Activated T-cell treated with anti-CD3 and anti-CD28 coated beads, Interleukin-2, amount 50 U/mL, for 72 hours (primary cell): ENCODE measurements at places on chromosomes 5 and 9.

GRCh38 chr5:92518318-92518904, 1062.6 kb downstream of the NR2F1-AS1 start:
- DNase-seq = no peak

DNA sequence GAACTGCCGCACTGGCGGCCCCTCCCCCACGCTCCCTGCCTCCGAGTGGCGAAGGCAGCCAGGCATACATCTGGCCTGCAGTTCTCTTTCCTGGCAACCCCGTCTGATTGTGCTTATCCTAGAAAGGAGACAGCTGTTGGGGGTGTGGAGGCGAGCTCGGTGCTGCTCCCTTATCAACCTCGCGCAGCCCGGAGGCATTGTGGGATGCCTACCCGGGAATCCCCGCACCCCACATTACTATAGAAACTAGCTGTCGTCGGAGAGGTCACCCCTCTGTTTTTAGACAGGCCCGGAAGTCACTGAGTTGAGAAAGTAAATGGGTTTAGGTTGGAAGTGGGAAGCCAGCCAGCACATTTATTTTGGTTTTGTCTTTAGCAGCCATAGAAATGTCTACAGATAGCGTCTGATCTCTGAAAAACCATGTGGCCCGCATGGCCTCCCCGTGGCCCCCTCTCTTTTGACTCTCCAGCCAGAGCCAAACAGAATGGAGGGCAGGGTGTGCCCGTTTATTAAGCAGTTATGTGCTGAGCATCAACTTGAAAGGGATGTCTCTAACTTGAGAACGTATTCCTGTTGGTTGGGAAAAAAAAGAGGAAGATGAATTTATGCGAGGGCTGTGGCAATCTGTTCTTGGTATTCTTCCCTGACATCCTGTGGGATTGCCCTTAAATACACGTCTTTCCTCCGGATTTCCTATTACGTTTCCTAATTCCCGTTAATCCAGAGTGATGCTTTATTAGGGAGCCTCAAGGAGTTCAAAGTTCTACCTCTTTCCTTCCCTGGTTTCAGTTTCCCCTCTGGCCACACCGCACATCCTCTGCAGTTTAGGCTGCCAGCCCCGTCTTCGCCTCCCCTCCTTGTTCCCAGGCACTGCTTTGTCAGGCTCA, 3.9 kb downstream of the STC2 start:
- peak; percentile 10 for DNase-seq

DNA sequence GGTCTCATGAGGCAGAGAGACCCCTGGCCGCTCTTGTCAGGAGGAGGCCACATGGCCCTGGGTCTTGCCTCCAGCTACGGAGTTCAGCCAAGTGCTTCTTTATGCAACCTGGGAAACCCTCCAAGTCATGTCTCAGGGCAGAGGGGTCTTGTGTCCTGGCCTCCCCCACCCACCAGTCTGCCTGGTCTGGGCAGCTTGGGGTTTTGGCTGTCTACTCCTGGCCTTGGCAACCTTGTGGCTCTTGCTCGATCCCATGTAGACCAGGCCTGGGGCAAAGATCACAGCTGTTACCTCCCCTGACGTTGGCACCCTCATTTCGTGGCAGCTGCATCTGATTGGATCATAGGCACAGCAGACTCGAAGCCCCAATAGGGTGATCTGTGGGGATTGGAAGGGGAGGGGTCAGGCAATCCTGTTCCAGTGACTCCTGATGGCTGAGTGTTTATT, 28.4 kb downstream of the JADE2 start:
- no peak for DNase-seq

- DNase-seq = no peak
Measured at GRCh38 chr5:60649288-60649917, 50.6 kb downstream of the DEPDC1B start.

GRCh38 chr5:54159893-54160195, 150.5 kb downstream of the ARL15 start:
- no peak for DNase-seq

DNA sequence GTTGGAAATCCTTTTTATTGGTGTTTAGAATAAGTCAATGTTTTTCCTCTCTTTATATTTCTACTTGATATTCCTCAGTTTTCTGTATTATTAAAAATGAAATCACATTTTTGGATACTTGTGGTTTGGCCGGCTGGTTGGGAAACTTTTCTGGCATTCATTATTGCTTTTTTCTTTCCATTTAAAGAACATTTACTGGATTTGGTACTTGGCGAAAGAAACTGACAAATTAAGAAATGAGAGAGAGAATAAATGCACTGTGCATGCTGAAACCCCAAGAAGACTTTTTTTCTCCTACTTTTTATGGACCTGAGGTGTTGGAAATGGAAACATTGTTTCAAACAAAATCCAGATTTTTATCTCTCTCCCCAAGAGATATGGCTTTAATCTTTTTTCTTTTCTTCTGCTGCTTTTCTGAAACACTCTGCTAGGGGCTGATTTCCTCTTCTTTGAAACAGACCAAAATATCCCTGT, 128.4 kb downstream of the SNX18 start:
- no peak for DNase-seq

- no peak for DNase-seq
Measured at GRCh38 chr9:96100385-96101300, 201.3 kb downstream of the HSD17B3 start.

DNA sequence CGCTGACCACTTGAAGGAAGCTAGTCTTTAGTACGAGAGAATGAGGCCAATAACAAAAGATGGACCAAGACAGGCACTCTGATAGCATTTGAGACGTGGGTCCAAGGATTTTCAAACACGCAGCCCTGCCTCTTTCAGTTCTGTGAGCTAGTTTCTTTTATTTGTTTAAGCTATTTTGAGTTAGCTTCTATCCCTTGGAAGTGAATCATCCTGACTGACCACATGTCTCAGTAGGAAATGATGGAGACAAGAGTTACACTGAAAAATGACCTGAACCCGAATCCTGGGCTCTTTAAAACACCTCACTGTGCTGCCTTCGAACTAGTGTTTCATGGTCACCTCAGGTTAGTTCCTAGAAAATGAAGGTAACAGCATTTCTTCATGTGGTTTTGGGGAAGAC, 9.9 kb downstream of the TEK start:
- DNase-seq = no peak

GRCh38 chr9:84996029-84996428, 326.5 kb downstream of the NTRK2 start:
- DNase-seq = no peak

DNA sequence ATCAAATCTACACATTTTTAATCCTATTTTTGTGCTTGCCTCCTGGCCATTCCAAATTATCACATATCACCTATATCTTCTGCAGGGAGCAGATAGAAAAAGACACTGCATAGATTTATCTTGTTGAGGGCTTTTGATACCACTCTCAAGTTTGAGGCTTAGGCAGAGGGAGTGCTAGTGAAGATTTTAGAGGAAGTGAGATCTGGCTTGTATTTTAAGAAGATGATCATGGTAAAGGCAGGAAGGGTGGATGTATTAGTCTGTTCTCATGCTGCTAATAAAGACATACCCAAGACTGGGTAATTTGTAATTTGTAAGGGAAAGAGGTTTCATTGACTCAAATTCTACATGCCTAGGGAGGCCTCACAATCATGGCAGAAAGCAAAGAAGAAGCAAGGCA, 220.9 kb upstream of the TUT7 start:
- DNase-seq = no peak

DNA sequence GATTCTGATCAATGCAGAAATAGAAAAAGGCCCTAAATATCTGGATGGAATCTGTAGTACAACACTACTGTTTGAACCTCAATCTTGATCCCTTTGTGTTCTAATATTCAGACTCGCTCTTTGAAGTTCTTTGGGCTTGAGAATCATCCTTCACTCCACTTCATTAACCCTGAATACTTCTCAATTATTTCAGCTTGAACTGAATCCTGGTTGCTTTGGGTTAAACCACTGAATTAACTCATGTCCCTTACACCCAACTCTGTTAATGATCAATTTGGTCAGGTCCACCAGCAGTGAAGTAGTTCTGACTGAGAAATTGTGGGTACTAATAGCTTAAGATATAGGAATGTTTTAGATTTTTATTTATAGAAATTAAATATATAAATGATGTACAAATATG, 1707.2 kb upstream of the ACO1 start:
- DNase-seq = no peak

DNA sequence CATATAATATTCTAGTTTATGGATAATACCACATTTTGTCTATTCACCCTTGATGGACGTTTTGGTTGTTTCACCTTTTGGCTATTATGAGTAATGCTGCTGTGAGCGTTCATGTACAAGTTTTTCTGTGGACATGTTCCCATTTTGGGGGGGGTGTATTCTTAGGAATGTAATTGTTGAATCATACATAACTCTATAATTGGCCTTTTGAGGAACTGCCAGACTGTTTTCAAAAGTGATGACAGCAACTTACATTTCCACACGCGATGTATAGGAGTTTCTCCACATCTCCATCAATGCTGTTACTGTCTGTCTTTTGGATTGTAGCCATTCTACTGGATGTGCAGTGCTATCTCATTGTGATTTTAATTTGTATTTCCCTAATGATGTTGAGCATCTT, 69.8 kb downstream of the SLC46A2 start:
- no peak for DNase-seq

GRCh38 chr9:136095070-136096058, at the start of gene NACC2:
TSS of gene NACC2 (minus strand) at chr9:136095289. CDS start at chr9:136050521, 44,768 bp downstream.
- DNase-seq = peak; percentile 66

DNA sequence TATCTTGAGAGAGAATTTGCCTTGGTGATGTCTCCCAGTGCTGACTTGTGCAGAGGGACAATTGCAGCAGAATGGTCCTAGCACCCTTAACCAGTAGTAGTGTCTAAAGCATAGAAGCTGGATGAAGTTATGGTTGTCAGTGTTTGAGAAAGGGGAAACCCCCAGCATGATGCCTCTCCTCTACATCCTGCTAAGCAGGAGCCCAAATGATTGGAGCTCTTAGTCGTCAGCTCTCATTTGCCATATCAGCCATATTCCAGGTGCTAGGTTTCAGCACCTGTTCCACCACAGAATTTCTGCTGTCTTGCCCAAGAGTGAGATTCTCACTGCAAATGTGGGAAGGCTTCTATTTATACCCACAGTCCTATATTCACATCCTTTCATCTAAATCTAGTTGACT, 43.7 kb upstream of the RFX3 start:
- DNase-seq = no peak

DNA sequence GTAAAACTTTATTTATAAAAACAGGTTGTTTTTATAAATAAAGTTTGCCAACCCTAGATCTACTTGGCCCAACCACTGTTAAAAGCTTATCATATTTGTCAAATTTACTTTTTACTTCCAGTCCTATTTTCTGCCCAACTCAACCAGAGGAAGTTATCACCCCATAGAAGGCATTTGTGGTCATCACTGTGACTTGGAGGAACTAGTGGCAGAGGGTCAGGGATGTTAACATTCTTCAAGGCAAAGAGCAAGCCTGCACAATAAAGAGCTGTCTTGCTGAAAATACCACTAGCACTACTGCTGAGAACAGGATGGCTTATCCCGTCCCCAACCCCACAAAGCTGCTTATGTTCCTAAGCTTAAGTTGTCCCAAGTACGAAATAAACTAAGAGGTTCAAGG, 22.3 kb downstream of the TTC33 start:
- no peak for DNase-seq

DNA sequence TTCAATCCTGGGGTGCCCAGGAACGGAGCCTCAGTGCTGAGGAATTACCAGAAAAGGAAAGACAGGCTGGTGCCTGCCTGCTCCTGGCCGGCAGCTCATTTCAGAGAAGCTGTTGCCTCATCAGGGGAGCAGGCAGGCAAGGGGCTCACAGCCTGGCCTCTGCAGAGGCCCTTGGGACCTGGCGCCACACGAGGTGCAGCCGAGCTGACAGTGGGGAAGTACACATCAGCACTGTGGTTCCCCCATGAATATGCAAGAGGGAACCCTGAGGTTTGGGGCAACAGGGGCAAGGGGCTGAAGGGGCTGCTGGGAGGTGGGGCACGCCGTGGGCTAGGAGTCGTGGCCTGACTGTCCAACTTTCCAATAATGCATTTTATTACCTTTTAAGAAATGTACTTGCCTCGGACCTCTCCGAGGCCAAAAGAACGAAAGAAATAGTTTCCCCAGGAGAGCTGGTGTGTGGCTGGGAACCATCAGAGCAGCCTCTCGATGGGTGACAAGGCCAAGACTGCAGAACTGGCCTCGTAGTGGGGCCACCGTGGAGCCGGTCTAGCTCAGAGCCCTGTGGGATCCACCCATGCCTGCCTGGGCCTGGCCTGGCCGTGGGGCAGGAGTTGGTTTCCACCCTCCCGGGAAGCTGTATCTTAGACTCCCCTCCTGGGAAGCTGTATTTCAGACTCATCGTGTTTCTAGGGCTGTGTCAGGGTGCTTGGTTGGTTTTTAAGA, 198.6 kb downstream of the PAX5 start:
- no peak for DNase-seq

DNA sequence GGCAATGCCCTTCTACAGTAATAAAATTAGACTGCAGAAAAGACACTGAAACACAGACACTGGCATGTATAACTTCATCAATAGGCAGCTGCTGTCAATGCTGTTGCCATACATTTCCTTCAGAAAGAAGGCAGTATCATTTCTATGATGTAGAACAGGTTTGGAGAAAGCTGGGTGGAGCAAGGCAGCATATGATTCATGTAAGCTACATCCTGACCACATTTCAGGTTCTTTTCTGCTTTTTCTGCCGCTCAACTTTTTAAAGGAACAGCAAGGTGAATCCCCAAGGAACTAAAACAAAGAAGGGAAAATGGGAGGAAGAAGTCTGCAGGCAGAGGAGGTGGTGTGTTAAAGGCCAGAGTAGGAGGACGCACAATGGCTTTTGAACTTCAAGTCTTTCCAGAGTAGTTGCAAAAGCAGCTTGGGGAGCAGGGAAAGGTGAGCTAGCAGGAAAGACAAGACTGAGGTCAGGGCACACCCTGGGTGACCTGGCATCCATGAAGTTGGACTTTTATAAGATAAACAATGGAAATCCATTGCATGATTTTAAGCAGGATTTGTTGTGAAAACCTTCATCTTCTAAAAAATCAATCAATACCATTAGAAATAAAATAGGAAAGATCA, 142.1 kb downstream of the MED10 start:
- DNase-seq = no peak

- peak; percentile 28 for DNase-seq
Measured at GRCh38 chr9:137113385-137114159, 961 bp downstream of the DPP7 start.
